KG1 (cell line): ENCODE measurements at places on chromosomes 3 and 15.

DNA sequence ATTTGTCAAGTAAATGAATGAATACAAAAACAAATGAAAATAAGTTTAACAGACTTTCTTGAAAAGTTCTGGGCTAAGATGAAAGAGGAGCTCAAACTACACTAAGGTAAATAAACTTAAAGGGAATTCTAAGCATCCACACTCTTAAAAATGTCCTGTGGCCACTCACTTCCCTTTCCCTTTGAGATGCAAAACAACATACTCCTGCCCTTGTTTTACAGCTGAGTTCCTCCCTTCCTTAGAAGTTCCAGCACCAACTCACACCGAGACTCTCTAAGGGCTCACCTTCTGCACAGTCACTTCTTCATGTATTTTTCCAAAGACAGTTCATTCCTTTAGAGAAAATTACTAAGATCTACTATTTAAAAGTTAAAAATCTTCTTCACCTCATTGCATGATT lies 123.3 kb upstream of the CMC1 start:
- no peak for DNase-seq

DNA sequence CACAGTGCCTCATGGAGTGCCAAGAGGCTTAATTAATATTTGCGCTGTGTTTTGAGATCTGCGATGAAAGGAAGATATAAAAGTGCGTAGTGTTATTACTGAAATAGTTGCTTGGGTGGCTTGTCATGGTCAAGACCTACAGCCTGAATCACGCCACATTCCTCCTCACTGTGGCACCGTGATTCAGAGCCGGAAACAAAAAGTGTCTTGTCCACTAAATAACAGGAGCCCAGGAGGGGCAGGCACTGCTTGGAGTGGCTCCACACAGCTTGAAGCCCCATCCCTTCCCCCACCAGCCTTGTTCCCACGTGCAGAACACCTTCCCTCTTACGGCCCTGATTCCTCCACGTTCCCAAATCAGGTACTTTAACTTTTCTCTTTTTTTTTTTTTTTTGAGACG lies 1.2 kb upstream of the LRRC15 start:
- no peak for DNase-seq

DNA sequence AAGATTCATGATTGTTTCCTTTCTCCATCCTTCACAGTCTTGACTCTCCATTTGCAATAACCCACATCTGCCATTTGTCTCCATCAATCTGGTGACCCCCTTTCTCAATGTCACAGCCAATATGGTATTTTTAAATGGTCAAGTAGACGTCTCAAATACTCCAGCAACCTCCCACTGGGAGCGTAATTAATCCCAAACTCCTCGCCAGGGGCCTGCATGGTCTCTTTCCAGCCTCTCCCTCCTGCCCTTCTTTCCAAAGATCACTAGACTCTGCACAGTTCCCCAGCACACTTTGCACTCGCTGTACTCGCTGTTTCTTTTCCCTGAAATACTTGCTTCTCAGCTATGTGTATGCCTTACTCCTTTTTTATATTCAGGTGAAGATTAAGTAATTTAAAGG lies 115.3 kb downstream of the PLCH1 start:
- no peak for DNase-seq

- DNase-seq = no peak
Measured at GRCh38 chr15:52518487-52519371, 10.0 kb downstream of the MYO5A start.

DNA sequence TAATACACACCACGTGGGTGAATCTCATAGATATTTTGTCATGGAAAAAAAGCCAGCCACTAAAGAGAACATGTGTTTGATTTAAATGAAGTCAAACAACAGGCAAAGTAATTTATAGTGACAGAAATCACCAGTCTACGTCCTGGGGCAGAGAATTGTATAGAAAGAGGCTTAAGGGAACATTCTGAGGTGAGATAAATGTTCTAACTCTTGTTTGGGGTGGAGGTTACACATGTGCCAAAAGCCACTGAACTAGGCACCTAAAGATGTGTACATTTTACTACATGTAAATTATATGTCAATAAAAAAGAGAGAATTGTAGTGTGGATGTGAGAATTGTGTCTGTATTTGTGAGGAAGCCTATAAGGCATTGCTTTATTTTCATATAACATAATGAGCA lies 184.9 kb downstream of the NEK10 start:
- no peak for DNase-seq

GRCh38 chr3:62607287-62608029 lies 234.1 kb upstream of the FEZF2 start:
- DNase-seq = no peak

GRCh38 chr15:33045066-33045810 lies 149.3 kb downstream of the FMN1 start:
- DNase-seq = no peak

- DNase-seq = peak; percentile 3
Measured at GRCh38 chr15:89442671-89443307, 53.6 kb downstream of the RHCG start.
